CD4-positive, alpha-beta T cell treated with Interleukin-6 at 100 ng/mL for 8 hours (primary cell): ENCODE measurements at places on chromosomes 4 and X.

DNA sequence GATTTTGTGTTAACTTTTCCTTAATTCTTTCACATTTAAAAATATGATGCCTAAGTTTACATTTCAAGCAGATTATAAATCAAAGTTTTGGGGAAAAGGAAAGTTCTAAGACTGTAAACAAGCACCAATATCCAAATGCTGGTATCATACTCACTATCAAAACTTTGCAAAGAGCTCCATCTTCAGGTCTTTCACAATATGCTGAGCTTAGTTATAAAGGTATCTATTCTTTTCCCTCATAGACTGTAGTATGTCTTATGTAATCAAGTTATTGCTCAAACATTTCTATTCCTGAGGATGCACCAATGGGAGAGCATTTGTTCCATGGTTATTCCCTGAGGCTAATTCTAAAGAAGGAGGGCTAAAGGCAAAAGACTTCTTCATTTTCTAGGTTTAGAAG lies 207.9 kb upstream of the FAM241A start:
- DNase-seq = no peak

DNA sequence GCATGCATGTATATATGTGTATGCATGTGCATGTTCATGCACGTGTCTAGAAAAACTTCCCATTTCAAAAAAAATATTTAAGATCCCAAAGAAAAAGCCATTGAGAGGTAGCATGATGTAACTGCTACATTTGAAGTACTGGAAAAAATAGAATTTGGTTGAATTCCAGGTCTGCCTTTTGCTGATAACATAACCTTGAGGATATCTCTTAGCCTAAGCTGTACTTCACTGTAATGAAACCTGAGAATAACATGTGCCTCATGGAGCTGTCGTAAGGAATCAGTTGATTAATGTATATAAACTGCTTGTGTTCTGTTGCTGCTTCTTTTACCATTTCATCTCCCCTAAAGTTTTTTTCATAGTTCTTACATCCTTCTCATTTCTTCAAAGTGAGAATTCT lies 351.8 kb downstream of the GRIA2 start:
- DNase-seq = no peak

- DNase-seq = peak; percentile 14
These were observed 70.2 kb downstream of the GC start for GRCh38 chr4:71713611-71714203.

GRCh38 chrX:55088795-55089489 lies at the start of gene PAGE2:
Gene PAGE2 (plus strand): TSS chrX:55089018. CDS start chrX:55090021, 1,003 bp downstream.
- DNase-seq = no peak

- no peak for DNase-seq
These were observed 134.2 kb downstream of the FANCB start for GRCh38 chrX:14738643-14739042.

GRCh38 chr4:185865901-185866328 lies 53.9 kb upstream of the SORBS2 start:
- DNase-seq = no peak

DNA sequence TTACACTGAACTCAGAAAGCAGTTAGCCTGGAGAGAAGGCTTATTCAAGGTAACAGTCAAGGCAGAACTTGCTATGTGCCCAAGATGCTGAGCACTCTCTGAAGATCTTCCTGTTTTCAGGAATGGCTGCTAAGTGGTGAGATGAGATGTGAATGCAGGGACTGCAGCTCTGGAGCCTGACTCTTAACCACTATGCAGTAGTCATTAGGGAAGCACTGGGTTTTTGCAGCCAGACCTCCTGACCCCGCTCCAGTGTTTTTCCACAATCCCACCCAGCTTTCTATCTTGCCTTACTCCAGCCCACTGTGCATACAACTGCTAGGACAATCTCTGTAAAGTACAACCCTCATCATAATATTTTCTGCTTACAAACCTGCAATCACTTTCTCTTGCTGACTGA lies 95.2 kb upstream of the LNX1 start:
- no peak for DNase-seq

DNA sequence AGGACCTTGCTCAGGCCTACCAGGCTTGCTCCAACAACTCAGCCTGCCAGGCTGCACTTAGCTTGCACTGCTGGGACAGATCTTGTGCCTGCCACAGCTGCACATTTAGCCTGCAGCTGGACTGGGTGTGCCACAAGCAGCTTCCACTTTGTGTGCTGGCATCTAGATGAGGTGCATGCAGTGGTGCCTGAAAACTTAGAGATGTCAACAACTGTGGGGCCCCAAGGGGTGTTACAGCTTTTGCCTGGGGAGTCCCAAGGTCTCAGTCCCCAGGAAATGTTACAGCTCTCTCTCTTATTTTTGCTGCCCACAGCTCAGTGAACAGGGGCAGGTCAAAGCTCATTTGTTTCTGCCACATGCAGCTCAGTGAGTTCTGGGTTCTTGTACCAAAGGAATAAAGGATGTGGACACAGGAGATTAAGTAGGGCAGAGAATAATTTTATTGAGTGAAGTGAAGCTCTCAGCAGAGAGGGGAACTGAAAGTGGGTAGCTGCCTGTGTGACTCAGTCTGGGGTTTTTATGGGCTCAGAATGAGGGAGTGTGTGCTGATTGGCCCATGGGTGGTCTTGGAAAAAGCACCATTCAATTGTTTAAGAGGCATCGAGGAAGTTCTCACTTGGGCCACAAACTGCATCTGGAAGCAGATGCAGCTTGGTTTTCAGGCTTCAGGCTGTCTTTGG lies 828.3 kb downstream of the TECRL start:
- no peak for DNase-seq

- no peak for DNase-seq
These were observed 63.7 kb upstream of the TXK start for GRCh38 chr4:48197643-48198237.

DNA sequence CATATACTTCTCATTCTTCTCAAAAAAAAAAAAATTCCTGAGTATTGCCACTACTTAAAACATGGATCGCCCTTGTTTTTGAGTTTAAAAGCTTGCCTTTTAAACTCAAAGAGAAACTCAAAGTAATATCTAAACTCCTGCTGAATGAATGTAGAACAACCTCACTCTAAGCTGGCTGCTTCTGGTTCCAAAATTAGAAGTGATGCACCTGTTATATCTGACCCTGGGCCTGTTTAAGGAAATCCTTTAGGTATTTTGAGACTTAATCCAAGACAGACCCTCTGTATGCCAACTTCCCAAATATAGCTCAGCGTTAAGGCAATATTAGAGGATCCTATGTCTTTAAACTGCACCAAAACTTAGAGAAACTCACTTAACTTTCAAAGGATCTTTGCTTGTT lies 1.8 kb upstream of the OTUD4 start:
- DNase-seq = no peak
